Dorsolateral prefrontal cortex (tissue), 122 donors: ENCODE measurements at places on chromosomes 5 and 9.

DNA sequence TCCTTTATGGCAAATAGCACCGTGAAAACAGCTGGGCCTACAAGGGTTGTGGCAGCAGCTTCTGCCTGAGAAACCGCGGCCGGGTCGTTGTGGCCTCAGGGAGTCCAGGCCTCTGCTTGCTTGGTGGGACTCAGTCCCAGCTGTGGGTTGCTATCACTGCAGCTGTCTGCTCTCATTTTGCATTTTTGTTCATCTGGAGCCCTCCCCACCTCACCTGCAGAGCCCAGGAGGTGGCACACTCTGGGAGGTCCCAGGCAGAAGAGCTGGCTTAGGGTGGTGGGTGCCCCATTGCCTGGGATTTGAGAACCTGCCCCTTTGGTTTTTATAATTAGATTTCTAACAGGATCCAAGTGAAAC is 138.4 kb downstream of the GADD45G start:
- DNase-seq, result no peak

DNA sequence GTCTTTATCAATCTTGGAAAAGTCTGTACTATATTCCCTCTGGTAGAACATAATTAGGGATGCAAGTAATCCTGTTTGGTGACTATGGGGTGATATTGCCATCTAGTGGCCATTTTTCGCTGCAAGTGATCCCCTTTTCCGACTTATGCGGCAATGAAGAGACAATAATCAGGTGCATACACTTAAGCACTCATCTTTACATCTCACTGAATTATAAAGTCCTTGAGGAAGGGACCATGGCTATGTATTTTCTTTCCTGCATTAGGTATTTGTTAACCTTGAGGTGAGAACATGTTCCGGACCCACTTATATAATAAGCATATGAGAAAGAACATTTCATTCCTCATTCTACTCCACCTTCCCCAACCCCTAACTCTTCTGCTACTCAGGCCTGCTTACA is 19.6 kb upstream of the LIX1 start:
- no peak for DNase-seq

- DNase-seq, result no peak
Measured at GRCh38 chr9:90515510-90515909, 127.1 kb downstream of the DIRAS2 start.

DNA sequence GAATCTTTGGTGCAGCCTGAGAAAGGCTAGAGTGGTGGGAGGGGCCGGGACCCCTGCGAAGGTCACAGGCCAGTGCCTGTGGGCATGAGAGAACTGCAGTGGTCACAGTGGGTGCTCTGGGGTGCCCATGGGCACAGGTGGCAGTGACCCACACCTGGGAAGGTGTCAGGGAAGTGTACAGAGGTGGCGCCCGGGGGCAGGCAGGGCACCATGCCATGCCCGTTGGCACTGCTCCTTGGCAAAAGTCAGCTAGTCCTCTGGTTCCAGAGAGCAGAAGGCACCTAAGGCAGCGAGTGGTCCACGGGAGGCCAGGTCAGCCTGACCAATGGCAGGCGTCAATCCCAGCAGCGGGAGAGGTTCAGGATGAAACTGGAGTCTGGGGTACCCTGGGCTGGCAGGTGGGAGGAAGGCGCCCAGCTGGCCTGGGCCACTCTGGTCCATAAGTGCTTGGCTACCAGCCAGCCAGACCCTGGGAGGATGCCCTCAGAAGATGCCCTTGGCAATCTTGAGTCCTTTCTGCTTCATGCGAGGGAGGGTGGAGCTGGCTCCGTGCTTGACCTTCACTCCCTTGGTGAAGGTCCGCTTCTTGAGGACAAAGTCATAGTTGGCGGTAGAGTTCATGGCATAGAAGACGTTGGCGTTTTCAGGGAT is 22.8 kb downstream of the RALGDS start:
- no peak for DNase-seq

DNA sequence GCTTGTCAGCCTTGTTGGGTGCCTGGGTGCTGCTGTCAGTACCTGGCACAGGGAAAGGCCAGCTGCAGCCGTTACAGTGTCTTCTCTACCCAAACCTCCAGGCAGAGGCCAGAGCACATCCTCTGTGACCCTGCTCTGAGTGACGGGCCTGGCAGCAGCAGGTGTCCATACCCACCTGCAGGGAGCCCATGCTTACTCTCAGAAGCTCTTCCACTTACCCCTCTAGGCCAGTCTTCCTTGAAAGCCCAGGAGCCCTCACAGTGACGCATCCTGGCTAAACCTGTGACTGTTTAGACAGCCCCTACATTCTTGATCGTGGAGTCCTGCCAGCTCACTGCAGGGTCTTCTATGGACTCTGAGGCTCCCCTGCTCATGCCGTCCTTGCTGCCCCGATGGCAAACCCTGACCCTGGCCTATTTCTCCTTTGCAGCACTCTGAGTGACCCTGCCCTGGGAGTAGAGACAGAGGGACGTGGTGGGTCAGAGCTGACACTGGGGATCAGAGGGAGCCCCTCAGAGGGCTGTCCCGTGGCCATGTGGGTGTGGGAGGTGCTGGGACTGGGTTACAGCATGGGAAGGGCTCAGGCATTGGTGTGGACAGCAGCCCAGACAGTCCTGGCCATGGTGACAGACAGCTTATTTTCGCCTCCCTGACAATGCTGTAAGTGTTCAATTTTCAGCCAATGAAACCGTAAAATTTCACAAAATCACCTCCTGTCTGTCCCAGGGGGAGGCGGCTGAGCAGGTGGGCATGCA is 67.6 kb upstream of the RNF130 start:
- peak; percentile 22 for DNase-seq

GRCh38 chr9:13555989-13556500 is 276.6 kb upstream of the MPDZ start:
- DNase-seq, result no peak
